ENCODE measurements at places on chromosomes 2 and 18. TPM values are rescaled to one million over a fixed set of nuclear protein-coding genes. Genes with fewer than 3 reads are reported as not detected.
A peak's percentile ranks its signal among the peaks of the same experiment; 100 is the strongest.

GRCh38 chr2:168460571-168460970 is 4.5 kb downstream of the CERS6 start:
- DNase-seq = no peak

- DNase-seq = no peak
Observed at GRCh38 chr2:238106339-238106697, 6.2 kb downstream of the ESPNL start.

DNA sequence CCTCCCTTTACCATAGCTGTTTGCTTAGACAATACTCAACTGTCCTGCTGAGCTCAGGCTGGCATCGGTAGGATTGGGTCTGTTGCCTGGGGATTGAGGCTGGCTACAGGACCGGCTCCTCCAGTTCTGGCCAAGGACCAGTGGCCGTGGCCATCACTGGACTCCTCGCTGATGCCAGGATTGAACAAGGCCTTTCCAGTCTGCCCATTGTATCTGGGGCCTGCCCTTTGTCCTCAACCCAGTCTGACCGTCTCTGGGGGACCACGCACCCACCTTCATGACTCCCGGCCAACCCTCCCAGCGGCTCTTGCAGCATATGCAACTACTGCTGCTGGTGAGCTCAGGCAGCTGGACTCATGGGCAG is 28.7 kb downstream of the SH2D6 start:
- DNase-seq = no peak

- no peak for DNase-seq
Observed at GRCh38 chr18:29560270-29560669, 1383.3 kb upstream of the CDH2 start.

DNA sequence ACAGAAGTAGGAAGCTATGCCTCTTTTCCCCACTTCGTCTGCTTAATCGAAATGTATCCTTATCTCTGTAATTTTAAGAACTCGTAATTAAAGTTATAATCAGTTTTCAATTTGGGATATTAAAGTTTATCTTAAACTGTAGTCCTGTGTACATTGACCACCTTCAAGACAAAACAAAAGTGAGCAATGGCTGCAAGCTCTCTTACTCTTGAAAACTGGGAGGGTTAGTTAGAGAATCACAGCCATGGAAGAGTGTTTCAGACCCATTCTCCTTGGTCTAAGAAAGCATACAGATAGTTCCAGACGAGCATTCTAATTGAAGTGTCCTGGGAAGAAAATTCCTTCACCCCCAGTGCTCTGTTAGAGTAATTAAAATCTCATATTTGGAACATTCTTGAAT is 2.0 kb downstream of the KCMF1 start:
- no peak for DNase-seq

DNA sequence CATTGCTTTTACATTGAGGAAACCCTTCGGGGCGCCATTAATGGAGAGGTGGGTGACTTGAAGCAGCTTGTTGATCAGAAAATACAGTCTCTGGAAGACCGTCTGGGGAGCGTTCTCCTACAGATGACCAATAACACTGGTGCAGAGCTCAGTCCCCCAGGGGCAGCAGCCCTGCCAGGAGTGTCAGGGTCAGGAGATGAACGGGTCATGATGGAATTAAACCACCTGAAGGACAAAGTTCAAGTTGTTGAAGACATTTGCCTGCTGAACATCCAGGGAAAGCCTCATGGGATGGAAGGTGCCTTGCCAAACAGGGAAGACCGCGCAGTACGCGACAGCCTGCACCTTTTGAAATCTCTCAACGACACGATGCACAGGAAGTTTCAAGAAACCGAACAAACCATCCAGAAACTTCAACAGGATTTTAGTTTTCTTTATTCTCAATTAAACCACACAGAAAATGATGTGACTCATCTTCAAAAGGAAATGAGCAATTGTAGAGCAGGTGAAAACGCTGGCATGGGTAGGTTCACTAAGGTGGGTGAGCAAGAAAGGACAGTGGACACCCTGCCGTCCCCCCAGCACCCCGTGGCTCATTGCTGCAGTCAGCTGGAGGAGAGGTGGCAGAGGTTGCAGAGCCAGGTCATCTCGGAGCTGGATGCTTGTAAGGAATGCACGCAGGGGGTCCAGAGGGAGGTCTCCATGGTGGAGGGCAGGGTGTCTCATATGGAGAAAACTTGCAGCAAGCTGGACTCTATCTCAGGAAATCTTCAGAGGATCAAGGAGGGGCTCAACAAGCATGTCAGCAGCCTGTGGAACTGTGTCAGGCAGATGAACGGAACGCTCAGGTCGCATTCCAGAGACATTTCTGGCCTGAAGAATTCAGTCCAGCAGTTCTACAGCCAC is 45.0 kb downstream of the EMILIN2 start:
- no peak for DNase-seq

RAPGEF4 gene
- 0.39 TPM for polyA plus RNA-seq

- DNase-seq = no peak
Observed at GRCh38 chr2:163884416-163884815, 148.6 kb upstream of the FIGN start.

VPS4B gene
- 31.0 TPM for polyA plus RNA-seq

- DNase-seq = peak; percentile 3
Observed at GRCh38 chr18:60358516-60358915, 14.1 kb downstream of the MC4R start.

DNA sequence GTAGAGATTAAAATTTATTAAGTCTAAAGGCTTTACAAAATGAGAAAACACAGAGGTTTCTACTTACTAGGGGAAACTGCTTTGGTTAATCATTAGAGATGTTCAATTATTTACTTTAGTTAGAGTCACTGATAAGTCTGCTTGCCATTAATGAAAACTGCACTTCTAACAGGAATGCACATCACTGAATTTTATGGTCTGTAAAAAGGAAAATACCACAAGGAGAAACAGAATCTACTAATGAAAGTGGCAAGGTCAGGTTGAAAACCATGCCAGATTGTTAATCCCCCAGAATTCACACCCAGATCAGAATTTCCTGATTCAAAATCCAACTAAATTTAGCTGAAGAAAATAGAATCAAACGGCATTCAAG is 90.5 kb upstream of the GRB14 start:
- no peak for DNase-seq

GRCh38 chr2:189933911-189934399 is 128.6 kb downstream of the MSTN start:
- peak; percentile 42 for DNase-seq

SPATS2L gene
- 119 TPM for polyA plus RNA-seq

DNA sequence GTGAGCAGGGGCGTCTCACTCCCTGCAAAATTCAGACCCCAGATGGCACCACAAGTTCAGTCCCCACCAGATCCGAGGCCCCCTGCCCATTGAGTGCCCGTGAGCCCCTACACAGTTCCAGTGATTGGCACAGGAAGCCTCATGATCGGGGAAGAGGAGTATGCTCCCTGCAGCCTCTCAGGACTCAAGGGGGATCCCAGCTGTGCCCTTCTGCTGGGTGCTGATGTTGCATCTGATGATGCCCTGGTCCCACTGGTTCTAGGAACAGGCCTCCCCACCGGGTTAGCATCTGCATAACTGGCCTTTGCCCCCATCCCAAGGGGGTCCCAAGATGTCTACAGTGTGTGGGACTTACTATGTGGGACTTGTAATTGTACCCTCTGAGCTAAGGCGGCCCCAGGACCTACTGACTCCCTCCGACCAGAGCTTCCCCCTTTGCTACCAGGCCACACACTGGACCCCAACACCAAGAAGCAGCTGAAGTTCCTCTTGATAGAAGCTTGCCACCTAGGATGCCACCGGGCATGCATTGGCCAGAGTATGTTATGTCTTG is 8.6 kb downstream of the ALPG start:
- no peak for DNase-seq

- DNase-seq = no peak
Observed at GRCh38 chr2:101574622-101575021, 99.7 kb upstream of the RFX8 start.

DNA sequence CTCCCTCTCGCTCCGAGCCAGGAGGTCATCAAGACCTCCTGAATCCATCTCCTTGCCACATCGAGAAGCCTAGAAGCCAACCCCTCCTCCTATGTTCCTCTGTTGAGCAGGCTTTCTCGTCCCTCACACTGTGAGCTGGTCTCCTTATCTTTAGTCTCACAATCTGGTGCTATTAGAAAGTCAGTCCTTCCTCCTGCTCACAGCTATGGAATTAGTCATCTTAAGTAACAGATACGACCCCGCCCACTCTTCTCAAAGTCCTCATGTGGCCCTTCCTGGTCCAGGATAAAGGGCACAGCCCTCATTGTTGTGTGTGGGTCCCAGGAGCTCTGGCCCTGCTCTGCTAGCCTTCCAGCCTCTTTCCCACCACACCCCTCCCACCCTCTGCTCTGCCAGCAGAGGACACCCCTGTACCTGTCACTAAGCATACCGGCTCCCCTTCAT is 41.4 kb upstream of the TRIB2 start:
- peak; percentile 31 for DNase-seq

DNA sequence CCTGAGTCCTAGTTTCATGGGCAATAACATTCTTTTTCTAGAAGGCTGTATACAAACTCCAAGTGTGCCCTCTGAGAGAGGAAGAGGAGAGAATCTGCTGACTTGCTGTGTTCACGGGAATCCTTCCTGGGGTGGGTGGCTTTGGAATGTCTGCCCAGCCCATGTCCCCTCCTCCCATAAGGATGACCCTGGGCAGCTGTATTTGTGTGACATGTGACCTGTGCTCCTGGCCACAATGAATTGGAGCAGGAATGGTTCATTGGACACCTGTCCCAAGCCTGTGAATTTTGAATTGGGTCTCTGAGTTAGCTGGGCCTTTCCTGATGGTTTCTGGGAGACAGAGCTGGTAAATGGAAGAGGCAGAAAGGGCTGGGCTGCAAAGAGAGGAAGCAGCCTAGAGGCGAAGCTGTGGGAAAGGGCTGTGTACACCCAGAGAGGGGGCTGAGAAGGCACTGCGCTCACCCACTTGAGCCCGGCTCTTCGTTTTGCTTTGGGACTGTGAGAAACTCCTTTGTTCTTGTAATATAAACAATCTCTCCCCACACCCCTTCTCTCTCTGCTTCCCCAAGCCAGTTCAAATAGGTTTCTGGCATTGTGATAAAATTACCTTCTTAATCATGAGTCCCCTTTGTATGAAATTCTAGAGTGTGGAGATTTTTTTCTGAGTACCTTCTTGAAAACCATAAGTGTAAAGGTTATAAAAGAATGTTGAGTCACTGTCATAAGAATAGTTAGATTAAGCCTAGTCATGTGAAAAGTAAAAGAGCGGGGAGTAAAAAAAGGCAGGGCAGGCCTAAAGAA is 49.8 kb downstream of the SLC4A5 start:
- DNase-seq = no peak

DNA sequence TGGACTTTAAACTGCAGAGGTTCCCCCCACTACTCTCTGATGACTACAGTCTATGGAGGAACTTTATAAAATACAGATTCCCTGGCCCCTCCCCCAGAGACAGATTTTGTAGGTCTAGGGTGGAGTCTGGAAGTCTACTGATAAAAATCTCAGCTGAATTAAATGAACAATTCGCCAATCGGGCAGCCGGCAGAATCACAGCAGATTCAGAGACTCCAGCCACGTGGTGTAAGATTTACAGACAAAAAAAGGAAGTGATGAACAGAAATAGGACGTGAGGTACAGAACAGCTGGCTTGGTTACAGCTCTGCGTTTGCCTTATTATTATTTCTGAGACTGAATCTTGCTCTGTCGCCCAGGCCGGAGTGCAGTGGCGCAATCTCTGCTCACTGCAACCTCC is 21.4 kb upstream of the MTA3 start:
- no peak for DNase-seq

XIRP2 gene
- polyA plus RNA-seq = 0.03 TPM

TBR1 gene
- polyA plus RNA-seq = not detected

DNA sequence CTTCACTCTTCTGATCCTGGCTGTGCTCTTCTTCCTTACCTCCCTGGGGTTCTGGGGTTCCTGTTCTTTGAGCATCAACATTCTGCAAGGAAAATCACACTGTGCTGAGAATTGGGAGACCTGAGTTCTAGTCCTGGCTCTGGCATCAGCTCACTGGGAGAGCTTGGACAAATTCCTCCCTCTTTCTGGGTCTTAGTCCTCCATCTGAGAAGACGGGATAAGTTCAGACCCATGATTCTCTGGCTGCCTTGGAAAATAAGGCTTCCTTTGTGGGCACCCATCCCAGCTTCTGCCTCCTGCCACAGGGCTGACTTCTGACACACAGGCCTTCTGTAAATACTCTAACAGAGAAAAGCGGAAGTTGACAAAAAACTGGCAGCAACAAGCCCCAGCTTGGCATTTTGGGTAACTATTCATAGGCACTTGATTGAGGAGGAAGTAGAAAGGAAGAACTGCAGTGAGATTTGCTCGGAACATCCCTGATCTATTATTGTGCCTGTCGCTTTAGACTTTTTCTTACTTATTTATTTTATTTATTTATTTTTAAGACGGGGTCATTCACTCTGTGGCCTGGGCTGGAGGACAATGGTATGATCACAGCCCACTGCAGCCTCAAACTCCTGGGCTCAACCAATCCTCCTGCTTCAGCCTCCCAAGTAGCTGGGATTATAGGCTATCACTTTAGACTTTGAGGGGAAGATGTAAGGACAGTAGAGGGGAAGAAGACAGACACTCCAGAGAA is 7.9 kb downstream of the PCBP1 start:
- DNase-seq = peak; percentile 71

ADD2 gene
- 0.06 TPM for polyA plus RNA-seq

ABCG5 gene
- not detected for polyA plus RNA-seq

SLC14A1 gene
- 0.05 TPM for polyA plus RNA-seq

DNA sequence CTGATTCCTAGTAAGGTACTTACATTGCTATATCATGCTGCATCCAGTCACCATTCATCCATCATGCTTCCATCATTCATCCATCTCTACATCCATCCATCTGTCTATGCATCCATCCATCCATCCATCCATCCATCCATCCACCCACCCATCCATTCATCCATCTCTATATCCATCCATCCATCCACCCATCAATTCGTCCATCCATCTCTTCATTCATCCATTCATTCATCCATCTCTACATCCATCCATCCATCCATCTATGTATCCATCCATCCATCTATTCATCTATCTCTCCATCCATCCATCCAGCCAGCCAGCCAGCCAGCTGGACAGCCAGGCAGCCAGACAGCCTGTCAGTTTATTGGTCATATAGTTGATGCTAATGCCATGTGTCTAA is 20.7 kb downstream of the PRKCE start:
- no peak for DNase-seq

DNA sequence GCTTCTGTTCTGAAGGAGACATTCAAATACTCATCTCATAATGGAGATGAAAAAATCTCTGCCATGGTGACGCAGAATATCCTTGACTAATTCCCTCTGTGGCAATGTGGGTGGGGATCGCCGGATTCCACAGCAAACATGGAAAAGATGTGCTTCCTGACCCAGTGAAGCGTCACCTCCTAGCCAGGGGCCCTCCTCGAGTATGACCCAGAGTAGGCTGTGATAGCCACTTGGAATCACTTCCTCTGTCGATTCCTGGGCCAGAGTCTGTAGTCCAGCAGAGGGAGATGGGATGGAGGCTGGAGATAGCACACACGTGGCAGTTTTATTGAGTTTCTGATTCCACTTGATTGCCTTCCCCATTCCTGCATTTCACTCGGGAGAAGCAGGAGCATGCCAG is 36.8 kb downstream of the DRC1 start:
- DNase-seq = no peak

GRCh38 chr2:96555146-96555610 is 18.6 kb downstream of the ARID5A start:
- no peak for DNase-seq

SATB2 gene
- 1.1 TPM for polyA plus RNA-seq
